ENCODE measurements at places on chromosomes 5 and 9.

- no peak for DNase-seq
These were observed 113.3 kb upstream of the SPATA31D4 start for GRCh38 chr9:81814794-81815464.

GRCh38 chr9:83342731-83343130, 195.5 kb downstream of the FRMD3 start:
- no peak for DNase-seq

DNA sequence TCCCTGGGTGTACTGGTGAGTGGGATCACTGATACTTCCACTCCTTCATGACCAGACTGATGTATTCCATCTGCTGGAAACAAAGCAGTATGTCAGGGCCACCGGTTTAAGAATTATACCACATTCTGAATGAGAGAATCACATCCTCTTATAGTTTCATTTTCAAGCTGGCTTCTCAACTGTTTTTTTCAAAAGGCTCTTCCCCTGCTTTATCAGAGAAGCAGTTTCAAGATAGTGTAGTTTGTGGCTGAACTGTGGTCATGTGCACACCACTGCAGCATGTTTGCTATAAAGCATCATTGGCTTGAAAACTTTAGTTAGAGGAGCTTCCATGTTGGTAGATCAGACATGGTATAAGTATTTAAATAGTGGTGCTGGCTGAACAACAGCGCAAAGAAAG, 450.5 kb upstream of the CDH10 start:
- no peak for DNase-seq

- DNase-seq = no peak
These were observed 10.6 kb downstream of the DELE1 start for GRCh38 chr5:141934099-141934844.

- no peak for DNase-seq
These were observed 276.1 kb downstream of the ARRDC3 start for GRCh38 chr5:91106842-91107511.

- DNase-seq = no peak
These were observed 9.4 kb downstream of the NR6A1 start for GRCh38 chr9:124761710-124762109.

GRCh38 chr9:116644091-116644688, 42.9 kb upstream of the TRIM32 start:
- DNase-seq = peak; percentile 77

DNA sequence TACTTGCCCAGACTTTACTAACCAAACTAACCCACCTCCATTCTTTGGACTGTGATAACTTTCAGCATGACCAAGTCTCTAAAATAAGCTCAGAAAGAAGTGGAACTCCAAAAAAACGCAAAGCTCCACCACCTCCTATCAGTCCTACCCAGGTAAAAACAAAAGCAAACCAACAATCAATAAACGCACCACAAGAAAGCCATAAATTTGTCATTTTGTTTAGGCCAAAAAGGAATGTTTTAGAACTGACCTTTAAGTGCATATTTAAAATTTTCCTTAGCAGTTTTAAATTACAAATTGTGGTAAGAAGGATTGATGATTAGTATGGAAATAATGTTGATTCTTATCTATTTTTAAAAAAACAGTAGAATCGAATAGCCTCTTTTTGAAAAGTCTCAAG, 25.5 kb upstream of the TTC23L start:
- DNase-seq = no peak

DNA sequence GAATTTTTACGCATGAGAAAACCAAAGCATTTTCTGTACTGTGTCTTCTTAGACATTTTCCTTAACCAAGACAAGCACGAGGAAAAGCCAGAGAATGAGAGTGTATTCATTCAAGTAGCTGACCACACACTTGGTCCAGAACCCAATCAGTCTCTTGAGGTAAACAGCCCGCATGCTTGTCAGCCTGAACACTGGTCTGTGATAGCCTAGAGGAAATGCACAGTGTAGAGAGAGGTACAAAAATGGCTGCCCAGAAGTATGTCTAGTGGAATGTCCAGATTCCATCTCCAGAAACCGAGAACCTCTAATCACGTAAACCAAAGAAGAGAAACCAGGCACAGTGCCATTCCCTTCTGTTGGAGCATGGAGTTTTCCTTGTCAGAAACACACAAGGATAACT, 80.0 kb upstream of the SNX2 start:
- no peak for DNase-seq

GRCh38 chr5:90861843-90862586, 303.4 kb downstream of the ADGRV1 start:
- DNase-seq = no peak

GRCh38 chr5:156675395-156675794, 174.7 kb upstream of the PPP1R2B start:
- no peak for DNase-seq

DNA sequence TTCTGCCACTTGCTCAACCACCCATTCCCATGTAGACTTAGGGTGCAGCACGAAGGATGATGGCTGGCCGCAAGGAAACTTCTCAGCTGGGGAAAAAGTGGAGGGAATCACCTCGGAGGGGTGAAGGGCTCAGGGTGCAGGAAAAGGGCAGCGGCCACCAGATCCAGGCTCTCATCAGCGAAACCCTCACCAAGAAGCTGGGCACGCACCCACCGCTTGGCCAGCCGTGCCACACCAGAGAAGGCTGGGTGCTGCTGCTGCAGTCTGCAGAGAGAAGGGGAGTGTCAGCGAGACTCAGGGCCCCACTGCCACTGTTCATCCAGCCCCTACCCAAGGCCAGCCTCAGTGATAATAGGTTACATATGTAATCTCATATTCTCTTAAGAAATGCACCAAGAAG, 8.6 kb downstream of the NOL6 start:
- no peak for DNase-seq

DNA sequence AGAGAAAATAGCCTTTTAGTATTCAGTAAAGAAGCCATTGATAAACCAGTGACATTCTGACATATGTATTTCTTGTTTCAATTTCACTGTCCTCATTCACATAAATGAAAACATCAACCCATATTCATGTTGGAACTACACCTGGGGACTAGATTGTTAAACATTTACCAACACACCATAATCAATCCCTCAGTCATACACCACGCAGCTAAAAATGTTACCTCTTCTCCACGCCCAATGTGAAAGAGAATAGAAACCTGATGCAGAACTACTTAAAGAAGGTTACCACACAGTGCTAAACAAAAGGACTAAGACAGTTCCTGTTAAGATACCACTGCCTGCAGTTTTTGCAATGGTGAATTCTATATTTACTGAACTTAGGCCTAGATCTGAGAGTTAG, 518.9 kb downstream of the PRELID2 start:
- DNase-seq = no peak

GRCh38 chr5:179595916-179596315, 27.6 kb downstream of the HNRNPH1 start:
- DNase-seq = peak; percentile 67

- DNase-seq = peak; percentile 79
These were observed 32.2 kb upstream of the ANGPTL2 start for GRCh38 chr9:127154390-127155191.
